Activated naive CD8-positive, alpha-beta T cell treated with anti-CD3 and anti-CD28 coated beads for 36 hours (primary cell): ENCODE measurements at places on chromosomes 5 and 9. TPM values are rescaled to one million over a fixed set of nuclear protein-coding genes. Genes with fewer than 3 reads are reported as not detected.

DNA sequence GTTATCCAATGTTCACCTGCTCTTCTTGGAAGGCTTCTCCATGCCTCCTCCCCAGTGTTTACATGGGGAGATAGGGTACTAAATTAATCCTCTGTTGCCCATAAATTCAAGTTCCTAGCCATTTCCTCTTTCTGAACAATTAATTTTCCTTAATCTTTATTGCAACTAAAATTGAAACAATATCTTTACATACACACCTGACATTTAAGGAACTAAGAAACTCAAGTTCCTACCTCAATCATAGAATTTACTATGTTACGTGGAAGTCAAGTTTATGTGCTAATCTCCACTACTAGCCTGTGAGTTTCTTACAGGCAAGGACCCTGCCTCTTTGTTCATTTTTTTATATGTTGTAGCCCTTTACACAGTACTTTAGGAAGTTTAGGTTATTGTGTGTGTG lies 10.1 kb upstream of the ADRB2 start:
- no peak overlapping the region for H3K27ac ChIP-seq
- H3K4me3 ChIP-seq: no peak overlapping the region
- peaks cover 3% of the 10 kb centered on the region for H3K27me3 ChIP-seq
- peaks cover 4% of the 10 kb centered on the region for H3K4me1 ChIP-seq

- H3K4me1 ChIP-seq: peaks cover 57% of the 10 kb centered on the region
- H3K36me3 ChIP-seq: peaks cover 33% of the 10 kb centered on the region
- H3K4me3 ChIP-seq: peak overlapping the region; percentile 55
These were observed 3.4 kb downstream of the FAM13B start for GRCh38 chr5:138029501-138029900.

The IL9 gene
- not detected for total RNA-seq

The NEUROG1 gene
- total RNA-seq: not detected

The WWC1 gene
- total RNA-seq: 2.5 TPM

The SPINK13 gene
- total RNA-seq: not detected
